Stimulated activated CD4-positive, alpha-beta T cell treated with anti-CD3 and anti-CD28 coated beads, Interleukin-1b, Interleukin-23, amount 100 ng/mL, for 1 hour (primary cell): ENCODE measurements at places on chromosomes 5 and 9.

- no peak for DNase-seq
These were observed 586 bp downstream of the HMGXB3 start for GRCh38 chr5:150000990-150001659.

DNA sequence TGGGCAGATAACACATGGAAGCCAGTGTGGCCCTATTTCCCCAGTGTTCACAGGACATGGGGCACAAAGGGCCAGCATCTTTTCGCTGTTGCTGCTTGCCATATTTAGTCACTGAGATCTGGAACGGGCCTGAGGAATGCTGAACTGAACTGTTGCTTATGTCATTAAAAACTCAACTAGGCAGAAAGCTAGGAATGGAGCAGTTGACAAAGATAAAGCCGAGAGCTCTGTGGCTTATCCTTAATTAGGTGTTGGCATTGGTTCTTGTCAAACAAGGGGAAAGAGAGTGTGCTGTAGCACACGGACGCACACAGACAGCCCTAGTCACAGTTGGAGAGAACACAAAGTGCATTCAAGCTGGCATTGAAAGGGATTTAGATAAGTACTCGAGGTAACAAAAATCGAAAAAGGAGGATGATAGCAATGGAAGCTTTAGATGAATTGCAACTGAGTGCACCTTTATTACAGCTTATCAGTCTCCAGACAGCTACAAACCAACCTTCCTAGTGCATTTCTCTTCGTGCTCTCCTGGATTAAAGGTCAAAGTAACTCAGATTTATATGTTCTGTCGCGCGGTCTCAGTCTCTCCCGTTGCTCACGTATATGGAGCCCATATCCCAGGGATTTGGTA is 450.2 kb upstream of the ZNF608 start:
- no peak for DNase-seq

- no peak for DNase-seq
These were observed 15.7 kb downstream of the NACC2 start for GRCh38 chr9:136079211-136079915.

GRCh38 chr9:79812507-79813257 is 240.9 kb downstream of the TLE4 start:
- DNase-seq = no peak

- no peak for DNase-seq
These were observed 92.2 kb upstream of the TRPC7 start for GRCh38 chr5:136457390-136458013.

GRCh38 chr9:125601961-125602360 is 105.0 kb downstream of the MAPKAP1 start:
- DNase-seq = no peak

GRCh38 chr5:107474716-107475489 is 195.8 kb downstream of the EFNA5 start:
- no peak for DNase-seq
